ENCODE measurements at places on chromosomes 6 and 20.

DNA sequence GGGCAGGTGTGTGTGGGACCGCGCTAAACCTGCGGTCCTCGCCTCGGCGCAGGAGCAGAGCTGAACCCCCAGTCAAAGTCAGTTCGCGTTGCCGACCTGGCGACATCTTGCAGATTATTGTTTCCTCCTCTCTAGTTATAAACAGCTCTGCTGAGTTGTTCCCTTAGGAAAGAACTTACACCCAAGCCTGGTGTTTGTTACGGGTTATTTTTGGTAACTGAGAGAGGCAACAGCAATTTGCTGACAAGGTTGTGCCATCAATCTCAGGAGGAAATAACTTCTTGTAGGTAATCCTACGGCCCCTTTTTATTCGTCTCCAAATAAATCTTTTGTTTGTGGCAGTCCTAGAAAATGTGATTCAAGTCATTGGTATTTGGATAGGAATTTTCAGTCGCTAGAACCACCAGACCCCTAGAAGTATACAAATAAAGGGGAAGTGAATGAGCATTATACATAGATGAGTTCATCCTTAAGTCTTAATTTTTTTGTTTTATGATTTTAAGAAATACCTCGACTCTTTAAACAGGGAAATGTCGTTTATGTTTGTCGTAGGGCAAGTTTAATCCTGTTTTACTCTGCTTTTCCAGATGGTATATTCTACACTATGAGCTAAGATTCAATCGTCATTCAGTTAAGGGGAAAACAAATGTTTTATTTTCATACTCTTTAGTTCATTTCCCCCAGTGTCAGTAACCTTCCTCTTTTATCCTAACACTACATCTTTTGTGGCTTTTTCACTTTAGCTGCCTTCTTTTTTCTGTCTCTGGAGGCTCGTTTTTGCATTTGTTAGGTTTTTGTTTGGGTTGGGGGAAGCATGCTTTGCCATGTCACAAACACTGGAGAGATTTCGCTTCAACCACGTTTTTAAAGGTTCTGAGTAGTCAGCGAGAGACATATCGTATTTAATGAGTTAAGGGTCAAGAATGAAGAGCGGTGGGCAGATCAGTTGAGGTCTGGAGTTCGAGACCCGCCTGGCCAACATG lies 1.2 kb downstream of the PM20D2 start:
- DNase-seq = peak; percentile 28

DNA sequence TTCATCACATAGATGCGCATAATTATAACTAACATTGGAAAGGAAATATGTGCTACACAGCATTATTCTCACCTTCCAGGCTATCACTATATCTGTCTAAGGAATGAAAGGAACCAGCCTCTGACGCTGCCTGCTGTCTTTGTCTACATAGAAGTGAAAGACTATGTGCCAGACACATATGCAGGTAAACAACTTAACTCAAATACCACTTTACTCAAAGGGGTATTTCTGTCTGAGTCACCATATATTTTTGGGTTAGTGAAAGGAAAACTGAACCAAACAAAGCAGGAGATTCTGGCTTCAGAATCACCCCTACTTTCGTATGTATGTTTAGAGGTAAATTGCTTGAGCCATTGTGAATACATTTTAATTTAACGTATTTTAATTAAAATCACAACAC lies 328.6 kb upstream of the PLCB4 start:
- no peak for DNase-seq

GRCh38 chr20:49290608-49291191 lies 12.8 kb upstream of the ZNFX1 start:
- no peak for DNase-seq

DNA sequence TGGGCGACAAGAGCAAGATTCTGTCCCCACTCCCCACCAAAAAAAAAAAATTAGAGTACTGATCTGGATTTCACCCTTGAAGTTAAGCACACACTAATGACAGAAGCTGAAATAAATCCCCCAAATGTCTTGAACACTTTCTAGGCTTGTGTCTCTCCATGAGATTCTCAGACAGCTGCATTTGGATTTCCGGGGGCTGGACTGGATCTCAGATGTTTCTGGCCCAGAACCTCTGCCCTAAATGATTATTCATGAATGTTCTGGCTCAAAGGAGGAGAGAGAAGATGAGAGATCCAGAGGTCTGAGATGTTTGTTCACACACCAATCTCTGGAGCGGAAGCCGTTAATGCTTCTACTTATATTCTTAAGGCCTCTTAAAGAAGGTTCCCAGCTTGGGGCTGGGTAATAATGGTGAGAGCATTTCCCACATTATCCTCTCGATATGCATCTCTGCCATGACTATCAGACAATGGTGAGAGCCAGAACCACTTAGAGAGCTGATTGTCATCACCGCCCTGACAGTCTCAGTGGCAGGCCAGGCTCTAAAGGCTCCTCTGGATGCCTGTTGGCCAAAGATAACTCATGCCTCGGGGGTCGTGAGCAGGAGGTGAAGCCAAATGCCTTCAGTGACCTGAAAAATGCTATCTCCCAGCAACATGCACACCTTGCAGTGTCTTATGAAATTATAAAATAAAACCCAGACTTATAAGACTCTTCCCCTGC lies 127.9 kb upstream of the AGPAT4 start:
- no peak for DNase-seq

- no peak for DNase-seq
These were observed 81.1 kb downstream of the SNX5 start for GRCh38 chr20:17887331-17888030.

DNA sequence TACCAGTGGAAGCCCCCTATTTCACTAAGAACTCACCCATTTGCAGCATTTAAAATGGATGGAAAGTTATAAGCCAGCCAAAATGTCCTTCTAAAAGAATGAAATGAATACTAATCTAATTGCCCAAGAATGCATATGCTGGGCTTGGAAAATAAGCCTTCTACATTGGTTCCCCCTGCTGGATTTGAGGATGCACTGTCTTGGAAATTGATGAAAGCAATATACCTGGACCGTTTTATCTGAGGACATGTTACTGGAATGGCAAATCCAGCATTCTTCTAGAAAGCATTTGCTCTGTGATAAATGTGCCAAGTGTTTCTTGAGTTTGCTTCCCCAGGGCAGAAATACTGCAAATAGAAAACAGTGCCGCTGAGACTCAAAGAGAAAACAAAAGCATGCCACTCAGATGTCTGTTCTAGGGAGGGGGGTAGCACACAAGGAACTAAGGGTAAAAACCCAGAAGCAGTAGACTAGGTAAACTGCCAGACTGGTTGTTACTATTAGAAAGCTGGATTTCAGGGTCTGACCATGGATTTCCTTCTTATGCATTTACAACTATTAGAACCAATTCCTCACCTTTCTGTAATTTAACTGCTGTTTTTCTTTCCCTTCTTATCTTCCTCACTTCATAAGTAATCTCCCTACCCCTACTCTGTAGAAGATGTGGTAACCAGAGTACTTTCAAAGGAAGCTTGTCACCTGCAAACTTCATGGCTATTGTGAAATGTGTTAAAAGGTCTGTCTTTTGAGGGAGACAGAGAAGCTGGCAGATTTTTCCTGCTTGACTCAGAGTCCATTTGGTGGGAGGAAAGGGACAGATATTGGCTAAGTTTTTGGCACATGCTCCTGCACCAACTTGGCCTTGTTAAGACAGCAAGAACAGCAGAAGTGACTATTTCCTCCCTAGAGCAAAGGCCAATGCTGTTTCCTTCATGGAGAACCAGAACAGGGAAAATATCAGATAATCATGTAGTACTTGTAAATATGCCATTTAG lies 642.6 kb downstream of the KIF16B start:
- DNase-seq = no peak

All from stimulated activated CD4-positive, alpha-beta T cell treated with anti-CD3 and anti-CD28 coated beads, Interleukin-4, amount 100 ng/mL, for 24 hours (primary cell).